GM20000 (cell line): ENCODE measurements at places on chromosomes 3 and 15.

DNA sequence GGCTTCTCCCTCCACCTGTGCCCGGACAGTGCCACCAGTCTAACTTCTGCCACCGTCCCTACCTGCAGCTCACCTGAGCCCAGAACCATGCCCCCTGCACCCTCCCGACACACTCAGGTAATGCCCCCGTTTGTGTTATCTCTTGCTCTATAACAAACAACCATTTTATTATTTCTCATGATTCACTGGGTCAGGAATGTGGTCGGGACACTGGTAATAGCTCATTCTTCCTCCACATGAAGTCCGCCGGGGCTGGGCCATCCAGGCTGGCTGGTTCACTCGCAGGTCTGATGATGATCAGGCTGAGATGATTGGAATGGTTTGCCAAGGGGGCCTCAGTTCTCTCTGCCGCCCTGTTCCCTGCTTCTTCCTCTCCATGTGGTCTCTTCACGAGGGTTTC is 20.3 kb upstream of the NR2E3 start:
- no peak for DNase-seq

GRCh38 chr3:187550446-187550845 is 119.7 kb downstream of the SST start:
- no peak for DNase-seq

- DNase-seq, result no peak
Measured at GRCh38 chr3:181933052-181933618, 221.4 kb downstream of the SOX2 start.

DNA sequence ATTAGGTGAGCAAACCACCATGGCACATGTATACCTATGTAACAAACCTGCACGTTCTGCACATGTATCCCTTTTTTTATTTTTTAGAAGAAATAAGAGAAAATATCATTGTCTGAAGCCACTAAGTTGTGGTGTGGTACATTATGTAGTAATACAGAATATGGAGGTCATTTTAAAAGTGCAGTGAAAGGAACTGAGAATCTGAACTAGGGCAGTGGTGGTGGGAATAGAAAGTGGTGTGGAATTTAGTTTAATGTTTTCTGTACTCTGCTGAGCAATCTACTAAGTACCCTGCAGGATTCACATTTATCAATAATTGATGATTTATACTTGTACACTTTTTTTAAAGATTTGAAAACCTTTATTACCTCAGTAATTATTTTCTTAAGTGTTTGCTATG is 283.5 kb downstream of the CHL1 start:
- DNase-seq, result no peak

DNA sequence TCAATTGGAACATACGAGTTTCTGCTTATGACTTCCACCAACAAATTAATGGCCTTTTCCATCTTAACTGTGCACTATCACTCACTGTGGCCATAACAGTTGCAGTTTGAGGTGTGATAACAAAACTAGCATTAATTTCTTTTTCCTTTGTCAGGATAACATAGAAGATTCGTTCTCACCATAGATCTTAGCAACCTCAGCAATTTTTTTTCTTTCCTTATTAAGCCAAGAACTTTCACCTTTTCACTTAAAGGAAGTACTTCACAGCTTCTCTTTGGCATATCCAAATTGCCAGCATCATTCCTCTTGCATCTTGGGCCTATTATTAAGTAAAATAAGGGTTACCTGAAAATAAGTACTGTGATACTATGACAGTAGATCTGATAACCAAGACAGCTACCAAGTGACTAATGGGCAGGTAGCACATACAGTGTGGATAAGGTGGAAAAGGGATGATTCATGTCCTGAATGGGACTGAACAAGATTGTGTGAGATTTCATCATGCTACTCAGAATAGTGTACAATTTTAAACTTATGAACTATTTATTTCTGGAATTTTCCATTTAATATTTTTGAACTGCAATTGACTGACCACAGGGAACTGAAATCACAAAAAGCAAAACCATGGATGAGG is 46.6 kb downstream of the CEP70 start:
- DNase-seq, result no peak

- no peak for DNase-seq
Measured at GRCh38 chr15:64739577-64740143, 35.7 kb downstream of the RBPMS2 start.

DNA sequence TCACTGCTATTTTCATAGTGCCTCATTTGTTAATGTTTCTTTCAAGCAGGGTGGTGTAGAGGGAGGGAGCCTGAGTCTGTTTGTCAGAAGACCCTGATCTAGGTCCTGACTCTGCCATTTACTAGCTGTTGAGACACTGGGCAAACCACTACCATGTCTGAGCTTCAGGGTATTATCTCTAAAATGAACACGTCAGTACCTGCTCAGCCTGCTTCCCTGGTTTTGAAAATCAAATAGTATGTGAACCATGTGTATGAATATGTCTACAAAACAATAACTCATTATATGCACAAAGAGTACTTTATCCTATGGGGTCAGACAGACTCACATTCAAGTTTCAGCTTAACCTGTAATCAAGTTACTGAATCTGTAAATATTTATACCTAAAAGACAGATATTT is 25.1 kb downstream of the SYNPR start:
- no peak for DNase-seq

DNA sequence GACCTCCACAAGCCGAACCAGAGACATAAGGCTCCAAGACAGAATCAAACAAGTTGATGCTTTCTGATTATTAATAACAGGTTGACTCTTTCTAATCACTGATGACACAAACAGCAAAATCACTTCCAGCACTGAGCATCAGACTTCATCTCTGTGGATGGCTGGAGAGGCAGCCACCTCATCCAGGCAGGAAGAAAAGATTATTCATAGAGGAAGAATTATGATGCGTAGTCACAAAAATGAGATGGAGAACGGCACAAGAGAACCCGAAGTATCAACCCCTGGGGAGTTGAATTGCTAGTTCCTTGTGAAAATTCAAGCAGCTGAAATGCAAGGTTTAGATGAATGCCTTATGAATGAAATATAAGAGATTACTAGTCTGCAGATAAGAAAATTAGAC is 49.9 kb upstream of the LMCD1 start:
- DNase-seq, result no peak

DNA sequence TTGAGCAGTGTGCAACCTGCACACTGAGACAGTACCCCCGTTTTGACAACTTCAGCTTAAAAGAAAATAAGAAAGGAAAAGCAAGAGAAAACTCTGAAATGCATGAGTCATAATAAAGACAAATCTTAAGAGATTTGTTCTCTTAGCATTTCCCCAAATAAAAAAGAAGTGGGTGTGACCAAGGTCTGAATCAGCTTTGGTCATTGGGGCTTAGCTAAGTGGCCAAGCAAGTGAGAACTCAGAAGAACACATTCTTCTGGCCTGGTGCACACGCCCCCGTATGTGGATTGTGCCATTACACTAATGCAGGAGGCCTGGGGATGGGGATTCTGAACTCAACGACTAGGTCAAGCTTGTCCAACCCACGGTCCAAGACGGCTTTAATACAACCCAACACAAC is 56.9 kb upstream of the PDZRN3 start:
- no peak for DNase-seq

GRCh38 chr3:112149136-112149535 is 16.1 kb upstream of the GCSAM start:
- DNase-seq, result no peak

DNA sequence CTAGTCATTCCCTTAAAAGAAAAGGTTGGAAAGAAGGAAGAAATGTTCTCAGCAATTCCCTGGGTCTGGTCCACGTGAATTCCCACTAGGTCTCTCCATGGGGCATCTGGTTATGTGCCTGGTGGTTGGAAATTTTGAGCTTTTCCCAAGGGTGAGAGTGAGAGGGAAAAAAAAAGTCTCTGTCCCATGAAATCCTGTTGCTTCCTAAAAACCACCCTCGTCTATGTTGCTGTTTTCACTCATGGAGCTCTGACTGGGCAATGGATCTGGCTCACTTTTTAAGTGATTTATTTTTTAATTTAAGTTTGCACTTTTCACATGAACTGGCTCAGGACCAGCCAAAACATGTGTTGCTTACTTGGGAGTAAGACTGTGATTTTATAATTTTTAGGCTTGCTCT is 190.1 kb downstream of the CHST2 start:
- DNase-seq, result no peak

GRCh38 chr3:168847291-168847883 is 751.7 kb upstream of the GOLIM4 start:
- DNase-seq, result peak; percentile 22

DNA sequence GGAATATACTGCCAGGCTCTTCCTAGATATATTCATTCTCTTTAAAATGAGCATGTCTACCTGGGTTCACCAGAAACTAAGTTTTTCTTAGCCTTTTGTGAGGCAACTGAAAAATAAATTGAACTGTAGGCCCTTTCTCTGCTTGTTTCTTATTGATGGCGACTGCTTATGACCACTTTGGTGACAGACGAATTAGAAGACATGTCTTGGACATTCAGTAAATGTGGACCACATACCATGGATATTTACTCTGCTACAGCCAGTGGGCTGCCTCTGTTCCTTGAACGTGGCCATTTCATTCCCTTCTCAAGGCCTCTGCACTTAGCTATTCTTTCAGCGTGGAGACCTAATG is 603 bp upstream of the SELENOK start:
- DNase-seq, result no peak

DNA sequence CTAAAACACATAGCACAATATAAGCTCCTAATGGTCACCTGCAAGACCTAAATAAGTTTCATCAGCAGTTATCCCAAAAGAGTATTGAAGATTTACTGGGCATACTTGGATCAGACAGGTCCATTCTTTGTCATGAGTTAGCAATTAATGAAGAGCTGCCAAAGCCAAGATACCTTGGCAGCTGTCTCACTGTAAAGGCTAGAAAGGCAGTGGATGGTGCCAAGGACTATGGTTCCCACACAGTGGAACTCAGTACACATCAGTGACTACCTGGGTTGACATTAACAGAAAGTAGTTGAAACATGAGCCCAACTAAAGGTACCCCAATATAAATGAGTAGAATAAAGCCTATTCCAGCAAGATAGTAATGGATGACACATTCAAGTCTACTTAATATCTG is 41.1 kb upstream of the TMCO5A start:
- DNase-seq, result no peak

GRCh38 chr15:55126111-55126510 is 70.6 kb downstream of the RSL24D1 start:
- no peak for DNase-seq

DNA sequence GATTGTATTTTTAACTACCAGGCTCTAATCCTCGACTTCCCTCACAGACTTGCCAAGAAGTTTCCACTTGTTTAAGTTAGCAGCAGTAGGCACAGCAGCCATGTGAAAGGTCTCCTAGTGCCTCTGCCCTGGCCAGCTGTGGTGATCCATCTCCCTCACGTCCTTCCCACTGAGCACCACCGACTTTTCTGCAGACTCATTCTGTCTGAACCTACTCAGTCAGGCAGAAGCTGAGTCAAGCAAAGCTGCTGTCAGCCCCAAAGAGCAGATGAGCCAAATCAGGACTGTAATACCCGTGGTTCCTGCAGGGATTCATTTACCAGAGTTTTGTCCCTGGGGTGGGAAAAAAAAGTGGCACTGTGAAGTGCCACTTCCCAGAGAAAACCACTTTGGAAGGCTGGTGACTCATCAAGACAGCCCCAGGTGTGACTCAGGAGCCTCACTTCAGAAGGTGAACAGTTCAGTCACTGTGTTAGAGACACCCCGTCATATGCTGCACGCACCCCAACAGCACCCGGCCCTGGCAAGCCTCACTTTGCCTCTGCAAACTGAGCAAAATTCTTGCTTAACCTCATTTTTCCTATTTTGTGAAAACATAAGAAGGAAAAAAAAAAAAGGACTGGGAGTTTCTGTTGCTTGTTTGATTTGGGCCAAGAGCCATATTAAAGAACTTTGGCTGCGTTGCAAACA is 76.0 kb downstream of the WWTR1 start:
- DNase-seq, result no peak

DNA sequence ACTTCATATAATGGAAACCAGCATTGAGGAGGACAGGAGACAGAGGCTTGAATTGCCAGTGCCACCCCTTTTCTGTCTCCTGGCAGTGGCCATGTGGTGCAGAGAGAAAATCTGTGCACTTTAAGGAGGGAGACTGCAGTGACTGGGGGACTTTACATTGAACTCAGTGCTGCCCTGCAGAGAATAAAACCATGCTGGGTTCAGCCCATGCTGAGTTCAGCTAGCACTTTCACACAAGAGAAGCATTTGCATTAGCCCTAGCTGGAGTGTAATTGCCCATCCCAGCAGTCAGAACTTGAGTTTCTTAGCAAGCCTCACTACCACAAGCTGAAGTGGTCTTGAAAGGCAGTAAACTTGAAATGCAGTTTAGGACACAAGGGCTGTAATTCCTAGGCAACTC is 677.5 kb downstream of the ZPLD1 start:
- DNase-seq, result no peak

- peak; percentile 7 for DNase-seq
Measured at GRCh38 chr3:105752791-105753415, 115.9 kb downstream of the CBLB start.

- DNase-seq, result no peak
Measured at GRCh38 chr15:90982135-90982534, 12.2 kb downstream of the PRC1 start.

DNA sequence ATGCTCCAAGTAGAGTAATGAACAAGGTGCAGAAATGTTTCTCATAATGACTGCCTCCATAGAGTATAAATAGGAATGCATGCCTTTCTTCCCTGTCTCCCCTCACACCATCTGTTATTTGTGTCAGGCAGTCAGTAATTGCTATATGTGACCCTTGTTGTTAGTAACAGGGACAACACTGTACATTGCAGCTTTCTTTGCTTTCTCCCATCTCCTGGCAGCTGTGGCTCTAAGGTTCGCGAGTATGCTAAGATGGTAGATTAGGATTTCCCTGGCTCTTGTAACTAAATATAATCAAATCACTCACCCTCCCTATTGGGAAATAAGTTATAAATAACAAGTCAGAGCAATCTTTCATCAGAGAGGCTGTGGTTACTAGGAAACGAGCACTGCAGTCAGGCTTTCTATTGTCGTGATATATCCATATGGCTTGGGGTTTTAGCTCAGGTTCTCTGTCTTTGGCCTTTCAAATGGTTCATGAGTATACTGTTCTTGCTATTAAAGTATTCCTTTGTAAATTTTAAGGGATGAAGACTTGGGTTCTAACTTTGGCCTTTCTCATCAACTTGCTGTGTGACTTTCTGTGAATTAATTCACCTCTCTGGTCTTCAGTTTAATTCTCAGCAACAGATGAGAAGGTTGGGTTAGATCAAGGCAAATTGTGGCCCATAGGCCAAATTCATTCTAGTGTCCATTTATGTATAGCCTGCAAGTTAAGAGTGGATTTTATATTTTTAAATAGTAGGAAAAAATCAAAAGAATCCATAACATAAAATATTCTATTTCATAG is 8.1 kb upstream of the MINDY4B start:
- no peak for DNase-seq
